Activated T-cell treated with anti-CD3 and anti-CD28 coated beads for 1 hour (primary cell): ENCODE measurements at places on chromosomes 3 and 15.

DNA sequence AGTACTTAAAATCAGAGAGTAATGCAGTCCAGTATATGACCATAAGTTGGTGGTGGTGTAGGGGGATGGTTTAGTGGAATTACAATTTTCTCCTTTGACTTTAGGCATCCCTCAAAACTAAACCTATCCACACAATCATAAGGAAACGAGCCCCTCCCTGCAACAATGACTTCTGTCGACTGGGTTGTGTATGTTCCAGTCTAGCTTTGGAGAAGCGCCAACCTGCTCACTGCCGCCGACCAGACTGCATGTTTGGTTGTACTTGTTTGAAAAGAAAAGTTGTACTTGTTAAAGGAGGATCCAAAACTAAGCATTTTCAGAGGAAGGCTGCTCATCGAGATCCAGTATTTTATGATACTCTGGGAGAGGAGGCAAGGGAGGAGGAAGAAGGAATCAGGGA is 52.8 kb downstream of the MGA start:
- no peak for DNase-seq

GRCh38 chr3:71583566-71584393 is at the start of gene FOXP1:
FOXP1 (minus strand) TSS chr3:71583728; CDS start chr3:71198381, 385,347 bp downstream.
- peak; percentile 48 for DNase-seq

DNA sequence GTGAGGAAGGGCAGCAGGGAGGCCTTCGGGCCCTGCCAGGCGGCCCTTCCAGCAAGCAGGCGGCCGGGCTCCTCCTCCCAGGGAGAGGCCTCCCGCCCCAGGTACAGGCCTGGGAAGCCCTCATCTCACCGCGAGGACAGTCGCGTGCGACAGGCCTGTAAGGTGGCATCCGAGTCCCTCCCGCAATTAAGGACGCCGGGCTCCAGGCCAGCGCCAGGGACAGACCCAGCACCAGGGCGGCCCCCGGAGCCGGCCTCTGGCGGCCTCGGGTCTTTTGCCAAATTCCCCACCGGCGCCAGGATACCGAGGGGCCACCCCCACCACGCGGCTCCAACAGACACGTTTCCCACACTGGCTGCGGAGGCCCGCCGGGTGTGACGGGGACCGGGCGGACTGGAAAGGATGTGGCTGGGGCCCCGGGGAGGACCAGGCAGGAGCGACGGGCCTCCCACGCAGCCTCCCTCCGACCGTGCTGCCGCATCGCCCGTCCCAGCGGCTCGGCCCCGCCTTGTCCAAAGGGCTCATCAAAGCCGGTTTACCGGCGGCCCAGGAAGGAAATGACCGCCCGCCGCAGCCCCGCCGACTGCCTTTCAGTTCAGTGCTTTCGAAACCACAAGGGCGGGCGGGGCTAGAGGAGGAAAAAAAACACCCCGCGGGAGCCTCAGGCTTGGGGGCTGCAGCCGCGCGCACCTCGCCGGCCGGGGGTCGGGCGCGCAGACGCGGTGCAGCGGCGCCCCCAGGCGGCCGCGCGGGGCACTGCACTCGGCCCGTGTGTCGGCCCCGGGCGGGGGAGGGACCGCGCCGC is 11.3 kb downstream of the XXYLT1 start:
- peak; percentile 76 for DNase-seq

DNA sequence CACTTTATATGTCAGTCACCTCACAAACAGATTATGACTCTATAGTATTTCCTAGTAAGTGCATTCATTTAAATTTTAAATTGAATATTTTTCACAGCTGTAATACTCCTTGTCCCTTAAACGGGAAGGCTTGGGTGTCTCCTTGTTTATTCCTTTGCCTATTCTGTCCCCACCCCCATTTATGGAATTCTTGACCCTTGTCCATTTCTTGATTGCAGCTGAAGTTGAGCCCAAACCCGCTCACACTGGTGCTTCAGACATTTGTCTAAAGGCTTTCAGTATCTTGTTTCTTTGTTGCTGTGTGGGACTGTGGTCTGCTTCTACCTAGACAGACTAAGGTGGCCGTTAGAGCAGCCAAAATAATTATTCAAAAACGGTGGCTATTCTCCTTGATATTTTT is 449.7 kb downstream of the FOXP1 start:
- DNase-seq = no peak

- no peak for DNase-seq
Measured at GRCh38 chr3:147934451-147935180, 525.5 kb downstream of the ZIC1 start.

DNA sequence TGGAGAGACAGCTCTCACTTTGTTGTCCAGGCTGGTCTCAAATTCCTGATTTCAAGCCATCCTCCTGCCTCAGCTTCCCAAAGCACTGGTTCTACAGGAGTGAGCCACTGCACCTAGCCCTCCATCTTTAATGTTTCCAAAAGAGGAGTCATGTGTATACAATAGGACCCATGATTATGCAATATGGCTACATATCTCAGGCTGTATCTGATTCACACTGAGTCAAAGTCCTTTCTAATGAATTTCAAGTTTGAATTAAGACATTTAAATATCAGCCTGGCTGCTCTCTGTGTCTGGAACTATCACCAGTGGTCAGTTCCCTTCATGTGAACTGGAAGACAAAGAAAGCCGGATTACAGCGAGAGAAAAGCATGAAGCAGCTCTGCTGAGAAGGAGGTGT is 90.5 kb downstream of the MINAR1 start:
- DNase-seq = no peak

DNA sequence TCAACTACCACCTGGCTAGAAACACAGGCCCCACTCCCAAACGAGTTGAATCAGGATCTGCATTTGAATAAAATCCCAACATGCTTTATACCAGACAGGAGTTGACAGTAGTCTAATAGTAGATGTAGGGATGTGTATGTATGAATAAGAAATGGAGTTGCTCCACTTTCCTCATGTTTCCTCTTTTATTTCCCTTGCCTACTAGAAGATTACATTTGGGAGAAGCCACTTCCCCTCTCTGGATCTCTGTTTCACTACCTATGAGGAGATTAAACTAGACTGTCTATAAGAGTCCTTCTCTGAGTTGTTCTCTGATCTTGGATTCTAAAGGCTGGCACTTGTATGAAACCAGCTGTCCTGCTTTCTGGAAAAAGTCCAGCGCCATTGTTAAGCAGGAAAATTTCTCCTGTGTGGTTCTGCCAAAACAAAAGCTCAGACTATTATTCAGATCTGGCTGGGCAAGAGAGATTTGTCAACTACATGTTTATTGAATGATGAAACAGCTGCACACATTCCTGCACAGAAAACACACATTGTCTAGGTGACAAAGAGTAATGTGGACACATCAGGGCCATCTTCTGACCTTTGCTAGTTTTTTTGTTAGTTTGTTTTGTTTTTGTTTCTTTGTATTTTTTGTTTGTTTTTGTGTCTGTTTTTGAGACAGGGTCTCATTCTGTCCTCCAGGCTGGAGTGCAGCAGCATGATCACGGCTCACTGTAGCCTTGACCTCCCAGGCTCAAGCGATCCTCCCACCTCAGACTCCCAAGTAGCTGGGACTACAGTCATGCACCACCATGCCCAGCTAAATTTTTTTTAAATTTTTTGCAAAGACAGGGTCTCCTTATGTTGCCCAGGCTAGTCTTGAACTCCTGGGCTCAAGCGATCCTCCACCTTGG is 29.9 kb downstream of the ACP3 start:
- no peak for DNase-seq

DNA sequence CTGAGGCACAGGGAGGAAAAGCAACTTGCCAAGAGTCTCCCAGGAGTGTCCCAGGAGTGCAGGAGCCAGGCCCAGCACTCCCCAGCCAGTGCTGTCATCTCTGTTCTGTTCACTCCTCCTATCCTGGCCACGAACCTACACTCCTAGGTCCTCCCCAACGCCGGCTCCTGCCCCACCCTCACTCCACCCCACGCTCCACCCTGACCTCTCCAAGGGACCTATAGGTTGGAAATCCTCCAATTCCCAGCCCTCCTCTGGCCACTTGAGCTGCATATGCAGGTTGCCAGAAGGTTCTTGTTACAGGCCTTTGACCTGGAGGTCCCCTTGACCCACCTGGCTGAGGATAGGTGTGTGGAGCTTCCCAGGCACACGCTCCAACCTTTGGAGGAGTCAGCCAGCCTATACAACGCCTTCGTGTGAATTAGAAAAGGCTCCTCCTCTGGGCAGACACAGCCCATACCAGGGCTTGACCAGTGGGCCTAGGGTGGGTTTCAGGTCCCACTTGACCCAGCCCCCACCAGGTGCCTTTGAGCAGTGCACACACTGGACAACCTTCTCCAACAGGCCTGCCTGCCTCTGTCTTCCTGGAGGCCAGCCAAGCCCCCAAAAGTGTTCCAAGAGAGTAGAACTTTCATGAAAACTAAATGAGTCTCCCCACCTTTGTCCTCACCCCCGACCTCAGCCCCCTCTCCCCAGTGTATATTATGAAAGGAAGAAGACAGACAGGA is 167.2 kb upstream of the TLE3 start:
- DNase-seq = no peak

DNA sequence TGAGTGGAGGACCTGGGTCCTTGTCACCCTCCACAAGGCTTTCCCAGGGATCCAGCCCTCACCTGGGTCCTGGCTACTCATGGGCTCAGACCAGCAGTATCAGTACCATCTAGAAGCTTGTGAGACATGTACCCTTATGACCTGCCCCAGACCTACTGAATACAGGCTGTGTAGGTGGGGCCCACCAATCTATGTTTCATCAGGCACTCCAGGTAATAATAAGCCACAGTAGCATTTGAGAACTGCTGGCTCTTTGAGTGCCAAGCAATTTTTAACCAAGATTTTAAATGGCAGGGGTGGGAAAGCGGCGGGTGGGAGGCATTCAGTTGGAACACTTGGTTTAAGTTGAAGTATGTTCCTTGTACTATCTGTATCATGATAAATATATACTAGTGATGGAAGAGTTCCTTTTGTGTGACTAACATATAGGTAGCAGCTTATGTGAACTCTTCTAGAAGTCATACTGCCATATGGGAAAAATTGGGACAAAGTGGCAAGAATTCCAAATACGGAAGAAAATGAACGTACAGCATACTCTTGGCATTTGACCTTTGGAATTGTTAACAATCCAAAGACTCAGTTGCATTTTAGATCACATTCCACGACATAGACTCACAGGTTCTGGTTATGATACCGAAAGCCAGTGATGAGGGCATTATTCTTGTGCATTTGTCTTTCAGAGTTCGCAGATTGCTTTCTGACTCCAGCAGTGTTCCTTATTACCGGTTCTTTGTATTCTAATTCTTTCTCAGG is 190.4 kb downstream of the GHSR start:
- DNase-seq = no peak

- DNase-seq = no peak
Measured at GRCh38 chr3:118838871-118839270, 195.8 kb downstream of the IGSF11 start.

DNA sequence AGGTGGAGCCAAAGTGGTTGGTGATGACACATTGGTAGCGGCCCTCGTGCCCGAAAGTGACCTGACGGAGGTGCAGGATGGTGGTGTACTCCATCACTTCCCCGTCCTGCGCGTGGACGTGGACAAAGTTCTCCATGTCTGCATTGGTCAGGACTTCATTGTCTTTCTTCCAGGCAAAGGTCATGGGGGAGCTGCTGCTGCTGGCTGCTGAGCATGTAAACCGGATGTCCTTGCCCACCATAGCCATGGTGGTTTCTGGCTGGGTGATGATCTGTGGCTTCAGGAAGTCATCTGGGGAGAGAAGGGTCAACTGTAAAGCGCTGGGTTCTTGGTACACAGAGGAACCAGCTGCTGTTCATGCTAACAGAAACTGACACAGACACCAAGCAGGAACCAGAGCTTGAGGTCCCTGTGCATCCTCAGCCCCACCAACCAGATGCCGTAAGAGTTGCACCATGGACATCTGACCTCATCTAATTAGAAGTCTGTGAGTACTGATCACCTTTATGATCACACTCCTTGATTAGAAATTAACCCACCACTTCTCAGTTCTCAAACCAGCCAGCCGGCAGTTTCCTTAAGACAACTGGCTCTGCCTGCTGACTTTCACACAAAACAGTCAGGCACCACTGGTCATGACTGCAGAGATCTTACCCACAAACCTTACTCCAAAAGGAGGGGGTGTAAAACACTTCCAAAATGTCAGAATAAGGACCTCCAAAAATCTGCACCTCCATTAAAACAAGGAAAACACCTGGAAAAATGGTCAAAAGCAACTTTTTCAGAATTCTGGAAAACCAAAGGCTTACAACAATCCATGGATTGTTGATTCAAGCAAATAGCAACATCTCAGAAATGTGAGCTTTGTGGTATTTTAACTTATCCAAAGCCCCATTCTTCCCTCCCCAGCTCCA is 114.6 kb downstream of the LRIG1 start:
- no peak for DNase-seq

GRCh38 chr15:87368511-87368910 is 888.0 kb downstream of the NTRK3 start:
- DNase-seq = no peak

GRCh38 chr3:156059950-156060501 is 60.4 kb upstream of the KCNAB1 start:
- no peak for DNase-seq

- DNase-seq = no peak
Measured at GRCh38 chr15:44710236-44711095, 657 bp downstream of the PATL2 start.

GRCh38 chr3:13380971-13381370 is 39.2 kb downstream of the NUP210 start:
- no peak for DNase-seq

- DNase-seq = no peak
Measured at GRCh38 chr3:10808130-10808735, 7.8 kb upstream of the SLC6A11 start.

DNA sequence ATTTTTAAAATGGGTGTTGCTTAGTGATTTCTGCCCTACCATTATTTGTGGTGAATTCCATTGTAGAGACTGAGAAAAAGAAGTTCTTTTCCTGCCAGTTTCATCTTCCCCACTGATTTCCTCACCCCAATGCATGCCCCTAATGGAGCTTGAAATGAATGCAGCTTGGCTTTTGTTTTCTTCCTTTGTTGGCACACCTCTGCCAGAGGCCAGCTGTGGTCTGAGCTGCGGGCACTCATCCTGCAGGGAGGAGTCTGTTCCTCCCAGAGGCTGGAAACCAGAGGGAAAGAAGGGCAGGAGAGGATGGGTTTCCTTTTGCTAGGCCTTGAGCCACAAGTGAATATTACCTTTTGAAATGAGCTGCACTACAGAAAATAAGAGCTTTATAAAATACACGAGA is 9.3 kb upstream of the ST8SIA2 start:
- DNase-seq = no peak

DNA sequence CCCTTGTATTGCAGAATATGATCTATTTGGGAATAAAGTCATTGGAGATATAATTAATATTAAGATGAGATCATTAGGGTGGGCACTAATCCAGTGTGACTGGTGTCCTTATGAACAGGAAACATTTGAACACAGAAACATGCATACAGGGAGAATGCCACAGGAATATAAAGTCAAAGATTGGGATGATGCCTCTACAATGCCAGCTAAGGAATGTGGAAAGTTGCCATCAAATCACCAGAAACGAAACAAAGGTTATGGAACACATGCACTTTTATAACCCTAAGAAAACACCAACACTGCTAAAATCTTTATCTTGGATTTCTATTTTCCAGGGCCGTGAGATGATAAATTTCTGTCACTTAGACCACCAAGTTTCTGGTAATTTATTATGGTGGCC is 442.4 kb upstream of the BCHE start:
- no peak for DNase-seq
